ENCODE measurements at places on chromosomes 3 and 15.

DNA sequence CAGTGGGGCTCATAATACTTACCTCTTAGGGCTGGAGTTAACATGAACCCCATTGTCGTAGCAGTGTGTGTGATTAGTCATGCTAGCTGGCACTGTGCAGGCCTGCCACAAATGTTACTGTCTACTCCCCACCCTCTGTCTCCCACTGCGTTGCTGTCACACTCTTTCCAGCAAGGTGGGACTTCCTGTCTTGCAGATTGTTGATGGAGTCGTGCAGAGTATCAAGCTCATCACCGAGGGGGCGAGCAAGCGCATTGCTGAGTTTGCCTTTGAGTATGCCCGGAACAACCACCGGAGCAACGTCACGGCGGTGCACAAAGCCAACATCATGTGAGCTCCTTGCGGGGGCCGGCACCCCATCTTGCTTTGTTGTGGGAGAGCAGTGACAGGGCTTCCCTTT is 12.9 kb downstream of the IDH3A start:
- no peak for DNase-seq

DNA sequence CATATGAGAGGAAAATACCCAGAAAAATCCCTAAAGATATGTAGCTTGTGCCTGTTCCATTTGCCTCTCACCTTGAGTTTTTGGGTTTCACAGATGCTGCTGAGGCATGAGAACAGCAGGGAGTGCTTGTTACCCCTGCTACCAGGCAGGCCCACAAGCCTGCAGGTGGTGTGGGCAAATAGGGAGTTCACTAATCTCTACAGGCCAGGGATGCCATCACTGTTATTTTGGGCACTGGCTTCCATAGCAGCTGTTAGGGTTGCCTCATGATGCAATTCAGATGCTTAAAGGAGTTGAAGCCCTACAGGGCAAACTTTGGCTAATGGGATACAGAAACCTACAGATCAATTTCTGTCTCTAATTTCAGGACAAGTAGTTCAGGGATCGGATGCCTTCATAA is 873.5 kb downstream of the OTOL1 start:
- peak; percentile 2 for DNase-seq

- no peak for DNase-seq
Measured at GRCh38 chr3:43144761-43145490, 39.0 kb upstream of the POMGNT2 start.

- no peak for DNase-seq
Measured at GRCh38 chr3:105906345-105906744, 37.5 kb upstream of the CBLB start.

- DNase-seq, result no peak
Measured at GRCh38 chr3:78900426-78900825, 867.4 kb downstream of the ROBO1 start.

GRCh38 chr15:100595964-100596363 is 6.0 kb downstream of the LINS1 start:
- no peak for DNase-seq

- DNase-seq, result peak; percentile 65
Measured at GRCh38 chr15:82128401-82129148, 82.8 kb upstream of the MEX3B start.

DNA sequence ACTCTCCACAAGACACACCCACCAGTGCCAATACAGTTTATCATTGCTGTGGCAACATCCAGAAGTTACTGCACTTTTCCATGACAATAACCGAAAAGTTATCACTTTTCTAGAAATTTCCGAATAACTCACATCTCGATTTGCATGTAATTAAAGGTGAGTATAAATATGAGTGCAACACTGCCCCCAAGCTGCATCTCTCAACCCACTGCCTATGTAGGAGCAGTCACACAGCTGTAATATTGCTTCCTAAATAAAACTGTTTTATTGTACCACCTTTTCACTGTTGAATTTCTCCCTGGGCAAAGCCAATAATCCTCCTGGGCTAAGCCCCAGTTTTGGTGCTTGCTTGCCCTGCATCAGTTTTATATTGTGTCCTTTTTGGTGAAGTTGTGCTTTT is 601.0 kb upstream of the EPHA6 start:
- no peak for DNase-seq

- peak; percentile 49 for DNase-seq
Measured at GRCh38 chr3:60086811-60087210, 1037.0 kb upstream of the CFAP20DC start.

GRCh38 chr15:58064980-58065444 is 499 bp downstream of the ALDH1A2 start:
- no peak for DNase-seq
